H7 (cell line): ENCODE measurements at places on chromosomes 3 and 15. TPM values are rescaled to one million over a fixed set of nuclear protein-coding genes. Genes with fewer than 3 reads are reported as not detected.

DNA sequence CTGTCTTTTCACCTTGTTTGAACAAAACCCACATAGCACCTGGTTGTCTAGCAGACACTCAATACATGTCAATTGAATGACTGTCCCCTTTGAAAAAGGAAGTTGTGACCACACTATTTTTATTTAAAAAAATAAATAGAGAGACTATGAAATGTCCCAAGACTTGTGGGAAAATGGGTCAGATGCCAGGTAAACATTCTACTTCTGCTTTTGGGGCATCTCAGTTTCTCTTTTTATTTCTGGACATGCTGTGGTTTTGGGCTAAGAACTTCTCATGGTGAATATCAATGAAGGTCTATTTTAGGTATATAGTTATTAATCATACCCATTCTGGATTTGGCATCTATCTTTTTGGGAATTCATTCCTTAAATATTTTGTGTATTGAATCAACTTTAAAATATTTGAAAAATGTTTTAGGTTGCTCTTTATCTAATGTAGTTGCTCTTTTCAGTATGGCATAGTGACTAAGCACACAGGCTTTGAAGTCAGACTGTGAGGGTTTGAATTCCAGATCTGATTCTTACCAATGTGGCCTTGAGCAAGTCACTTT lies 4.4 kb downstream of the TMEM45A start:
- no peak for DNase-seq

DNA sequence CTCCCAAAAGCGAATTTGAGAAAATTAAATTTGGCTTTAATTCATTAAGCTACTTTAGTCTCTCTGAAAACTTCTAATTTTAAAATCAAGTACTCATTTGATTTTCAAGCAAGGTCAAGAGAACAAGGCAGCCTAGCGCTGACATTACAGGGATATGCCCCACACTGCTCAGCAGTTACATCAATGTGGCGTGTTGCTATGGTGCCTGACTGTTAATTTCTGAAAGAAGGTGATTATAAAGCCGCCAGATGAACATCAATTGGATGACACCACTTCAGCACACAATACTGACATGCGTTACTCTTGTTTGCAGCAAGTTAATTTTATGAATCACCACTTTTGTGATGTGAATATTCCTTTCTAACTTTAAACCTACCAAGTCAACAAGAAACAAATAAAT lies 284.4 kb downstream of the FOXP1 start:
- DNase-seq, result no peak

- DNase-seq, result no peak
Observed at GRCh38 chr3:101962055-101962454, 112.7 kb downstream of the NFKBIZ start.

DNA sequence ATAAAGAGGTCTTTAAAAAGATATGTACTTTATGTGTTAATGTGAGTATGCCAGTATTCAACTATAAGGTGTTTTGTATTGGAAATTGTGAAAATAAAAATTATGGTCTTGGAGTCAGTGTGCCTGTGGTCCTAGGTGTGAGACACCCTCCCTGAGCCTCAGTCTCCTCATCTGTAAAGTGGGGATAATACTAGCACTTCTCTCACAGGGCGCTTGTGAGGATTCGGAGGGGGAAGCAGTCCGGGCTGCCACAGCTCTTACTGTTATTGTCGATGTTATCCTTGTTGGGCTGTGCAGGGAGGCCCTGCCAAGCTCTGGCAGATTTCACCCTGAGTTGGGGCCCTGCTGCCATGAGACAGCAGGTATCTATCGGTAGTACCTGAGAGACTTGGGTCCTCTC lies 26.7 kb upstream of the FBLN2 start:
- DNase-seq, result no peak

GRCh38 chr15:52246686-52247431 lies 48.7 kb downstream of the MYO5C start:
- no peak for DNase-seq

- no peak for DNase-seq
Observed at GRCh38 chr15:85482894-85483293, 102.5 kb downstream of the AKAP13 start.

- no peak for DNase-seq
Observed at GRCh38 chr15:92323525-92323924, 70.2 kb upstream of the ST8SIA2 start.

GRCh38 chr3:127970966-127971592 lies 56.0 kb downstream of the KBTBD12 start:
- peak; percentile 48 for DNase-seq

- DNase-seq, result no peak
Observed at GRCh38 chr15:74913041-74913440, 6.4 kb upstream of the FAM219B start.

DNA sequence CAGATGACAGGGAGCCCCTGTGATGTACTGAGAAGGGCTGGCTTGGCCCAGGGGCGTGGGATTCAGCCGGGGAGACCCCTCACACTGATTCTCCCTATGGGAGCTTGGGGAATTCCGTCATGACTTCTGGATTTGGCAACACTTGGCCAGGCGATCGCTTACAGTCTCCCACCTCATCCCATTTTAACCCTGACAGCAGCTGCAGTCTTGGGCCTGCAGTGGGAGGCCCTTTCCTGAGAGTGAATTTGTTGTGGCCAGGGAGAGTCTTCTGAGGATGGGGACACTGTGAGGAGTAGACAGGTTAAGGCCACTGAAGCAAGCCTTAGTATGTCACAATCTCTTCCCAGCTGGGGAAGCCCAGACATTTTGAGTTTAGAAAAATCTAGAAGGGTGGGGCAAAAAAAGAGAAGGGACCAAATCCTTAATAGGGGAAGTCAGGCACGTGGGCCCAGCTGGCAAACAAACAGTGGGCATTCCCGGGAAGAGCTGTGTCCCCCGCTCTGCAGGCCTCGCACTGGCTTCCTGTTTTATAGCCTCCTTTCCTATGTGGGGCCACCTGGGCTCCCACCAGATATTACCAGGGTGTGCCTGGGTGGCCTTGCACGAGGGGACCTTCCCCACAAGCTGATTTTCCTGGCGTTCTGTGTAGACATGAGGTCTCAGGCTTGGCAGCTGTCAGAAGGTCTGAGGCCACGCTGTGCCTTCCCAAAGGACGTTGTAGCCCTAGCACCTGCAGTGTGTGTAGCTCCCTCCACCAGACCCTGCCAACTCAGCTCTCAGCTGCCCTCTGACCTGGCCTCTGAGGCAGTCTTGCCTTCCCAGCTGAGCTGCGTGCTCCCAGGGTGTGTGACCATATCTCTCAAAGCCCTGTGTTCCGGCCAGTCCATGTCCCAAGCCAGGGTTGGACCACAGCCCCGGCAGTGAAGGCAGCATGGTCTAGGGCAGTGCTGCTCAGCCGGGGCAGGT lies 64.5 kb downstream of the FEM1B start:
- no peak for DNase-seq

DNA sequence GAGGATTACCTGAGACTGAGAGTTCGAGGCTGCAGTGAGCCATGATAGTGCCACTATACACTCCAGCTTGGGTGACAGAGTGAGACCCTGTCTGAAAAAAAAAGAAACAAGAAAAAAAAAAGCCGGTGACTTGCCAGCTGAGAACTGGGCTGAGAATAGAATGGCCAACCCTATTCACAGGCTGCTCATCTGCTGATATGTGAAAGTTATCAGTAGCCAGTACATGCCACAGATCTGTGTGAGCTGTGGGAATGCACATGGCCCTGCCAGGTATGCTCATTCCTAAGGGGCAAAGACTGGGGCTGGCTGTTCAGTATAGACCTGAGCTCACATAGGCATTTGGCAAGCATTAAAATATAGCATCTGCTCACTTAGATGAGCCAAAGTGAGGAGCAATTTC lies 30.9 kb downstream of the IL20RB start:
- DNase-seq, result no peak

GRCh38 chr3:16912400-16913263 lies 27.9 kb downstream of the PLCL2 start:
- DNase-seq, result no peak

- DNase-seq, result no peak
Observed at GRCh38 chr3:119292666-119293065, 1.5 kb upstream of the ARHGAP31 start.

DNA sequence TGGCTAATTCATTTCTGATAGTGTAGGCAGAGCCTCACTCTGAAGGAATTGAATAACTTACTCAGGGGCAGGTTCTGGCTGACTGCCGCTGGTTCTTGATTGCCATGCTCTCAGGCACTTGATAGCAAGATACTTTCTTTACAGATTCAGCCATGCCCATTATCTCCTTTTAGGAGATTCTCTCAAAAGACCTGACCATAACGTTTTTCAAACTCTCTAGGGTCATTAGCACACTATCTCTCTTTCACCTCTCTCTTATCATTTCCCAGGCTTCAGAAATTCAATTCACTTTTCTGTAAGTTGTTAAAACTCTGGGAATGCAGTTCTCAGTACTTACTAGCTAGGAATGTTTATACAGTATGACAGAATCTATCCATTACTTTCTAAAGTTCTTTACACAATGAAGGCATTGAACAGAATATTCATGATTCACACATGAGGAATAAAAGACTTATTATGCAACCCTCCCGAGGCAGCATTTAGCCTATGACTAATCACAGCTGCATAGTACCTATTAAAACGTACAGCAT lies 850.3 kb upstream of the CADM2 start:
- DNase-seq, result no peak

- DNase-seq, result no peak
Observed at GRCh38 chr3:129950318-129951046, 24.0 kb upstream of the TRH start.

DNA sequence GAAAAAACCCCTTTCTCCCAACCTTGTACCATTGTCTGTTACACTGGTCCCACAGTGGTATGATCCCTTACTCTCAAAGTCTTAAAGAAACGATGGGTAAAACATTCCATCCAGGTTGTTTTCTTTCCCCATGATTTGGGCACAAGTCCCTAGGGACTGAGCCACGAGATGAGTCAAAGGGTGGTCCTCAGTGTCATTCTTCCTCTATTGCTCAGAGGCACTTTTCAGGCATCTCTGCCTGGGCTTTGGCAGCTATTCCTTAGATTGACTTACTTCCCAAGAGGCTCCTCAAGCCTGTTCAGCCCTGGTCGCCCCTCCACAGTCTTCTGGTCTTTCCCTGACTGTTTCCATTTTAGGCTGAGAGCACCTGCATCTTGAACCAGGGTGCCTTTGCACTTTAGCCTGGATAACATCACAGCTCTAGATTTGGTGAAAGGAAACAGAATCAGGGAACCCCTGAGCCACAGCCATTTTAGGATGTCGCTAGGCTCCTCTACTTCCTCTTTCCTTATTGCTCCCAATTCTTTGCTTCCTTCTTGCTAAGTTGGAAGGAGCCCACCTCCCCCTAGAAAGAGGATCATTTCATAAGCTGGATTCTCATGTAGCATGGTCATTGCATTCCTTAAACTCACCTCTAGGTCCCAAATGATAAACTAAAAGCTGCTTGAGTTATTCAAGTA lies 131.0 kb upstream of the TPRG1 start:
- no peak for DNase-seq

- DNase-seq, result peak; percentile 17
Observed at GRCh38 chr3:42545284-42545900, 36.4 kb downstream of the SEC22C start.

DNA sequence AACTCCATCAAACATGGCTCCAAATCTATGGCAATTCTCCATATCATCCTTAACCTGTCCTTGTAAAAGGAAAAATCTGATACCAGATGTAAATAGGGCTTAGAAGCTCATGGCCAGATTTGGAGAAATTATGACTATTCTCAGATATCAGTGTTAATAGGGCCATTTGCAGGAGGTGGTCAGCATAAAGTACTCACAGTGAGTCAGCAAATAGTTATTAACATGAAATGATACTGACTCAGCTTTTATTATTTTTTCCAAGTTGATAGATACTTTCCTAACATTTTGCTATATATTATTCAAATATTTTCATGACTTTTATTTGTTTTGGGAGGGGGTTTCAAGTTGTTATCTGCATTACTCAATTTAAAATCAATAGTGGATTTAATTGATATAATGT lies 255.8 kb downstream of the MFSD1 start:
- no peak for DNase-seq

DNA sequence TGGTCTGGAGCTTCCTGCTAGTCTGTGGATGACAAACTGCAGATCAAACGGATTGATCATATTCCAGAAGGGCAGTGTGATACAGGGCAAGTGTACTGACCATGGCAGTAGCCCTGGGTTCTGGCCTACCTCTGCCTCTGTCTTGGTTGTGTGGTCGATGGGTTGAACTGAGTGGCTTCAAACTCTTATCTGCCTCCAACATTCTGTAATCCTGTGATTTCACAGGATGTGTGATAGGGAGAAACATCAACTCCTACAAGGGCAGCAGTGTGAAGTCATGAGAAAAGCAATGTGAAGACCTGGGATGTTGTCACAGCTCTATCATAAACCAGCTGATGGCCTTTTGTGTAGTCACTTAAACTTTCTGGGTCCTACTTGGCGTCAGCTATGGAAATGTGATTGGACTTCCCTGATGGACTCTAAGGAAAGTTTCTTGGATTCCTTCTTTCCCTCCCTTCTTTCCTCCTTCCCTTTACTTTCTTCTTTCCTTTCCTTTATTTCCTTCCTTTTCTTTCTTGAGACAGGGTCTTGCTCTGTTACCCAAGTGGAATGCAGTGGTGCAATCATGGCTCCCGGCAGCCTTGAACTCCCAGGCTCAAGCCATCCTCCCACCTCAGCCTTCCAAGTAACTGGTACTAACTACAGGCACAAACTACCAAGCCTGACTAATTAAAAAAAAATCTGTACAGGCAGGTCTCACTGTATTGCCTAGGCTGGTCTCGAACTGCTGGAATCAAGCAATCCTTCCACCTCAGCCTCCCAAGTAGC lies 114.8 kb downstream of the BBX start:
- no peak for DNase-seq

GRCh38 chr3:71791634-71792033 lies 6.7 kb upstream of the PROK2 start:
- DNase-seq, result no peak

DNA sequence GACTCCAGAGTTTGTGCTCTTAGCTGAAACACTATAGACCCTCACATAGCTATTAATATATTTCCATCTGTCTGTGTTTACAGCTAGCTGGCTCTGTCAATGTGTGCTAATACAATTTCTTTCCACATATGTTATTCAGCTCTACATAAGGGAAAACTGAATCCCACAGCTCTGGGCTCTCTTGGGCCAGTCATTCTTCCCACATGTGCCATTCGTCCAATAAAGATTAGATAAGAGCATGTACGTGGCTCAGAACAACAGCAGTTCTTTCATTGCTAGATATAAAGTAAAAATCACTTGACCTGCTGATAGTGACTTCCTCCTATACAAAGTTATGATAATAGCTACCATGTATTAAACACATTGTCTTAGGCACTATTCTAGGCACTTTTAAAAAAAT lies 2.8 kb upstream of the ILDR1 start:
- no peak for DNase-seq

GRCh38 chr15:73082812-73083211 lies 30.5 kb downstream of the NEO1 start:
- no peak for DNase-seq

GRCh38 chr15:75197062-75197630 lies 4.5 kb upstream of the C15orf39 start:
- DNase-seq, result no peak

AGBL1 gene
- total RNA-seq, result not detected in 2 replicates

GOLGA6L6 gene
- not detected in 2 replicates for total RNA-seq

APOD gene
- not detected in 2 replicates for total RNA-seq

LRTM1 gene
- not detected in 2 replicates for total RNA-seq

RBMS3 gene
- total RNA-seq, result 9.4 and 14.4 TPM in 2 replicates

CTXND1 gene
- 0.15 TPM in 1 of 2 replicates, not detected in the other for total RNA-seq

STAB1 gene
- 0.52 and 1.3 TPM in 2 replicates for total RNA-seq

CBLB gene
- total RNA-seq, result 6.5 and 7.9 TPM in 2 replicates

ST3GAL6 gene
- total RNA-seq, result 5.7 and 6.6 TPM in 2 replicates

ITIH4 gene
- 0.14 TPM in 1 of 2 replicates, not detected in the other for total RNA-seq

FOXB1 gene
- 25.0 and 32.7 TPM in 2 replicates for total RNA-seq

TGM5 gene
- not detected in 2 replicates for total RNA-seq
